ENCODE measurements at places on chromosomes 2 and 18. TPM values are rescaled to one million over a fixed set of nuclear protein-coding genes. Genes with fewer than 3 reads are reported as not detected.

Gene ALK
- total RNA-seq: 0.13 TPM

- peak overlapping the region; percentile 25 for H3K4me3 ChIP-seq
- no peak overlapping the region for H3K27ac ChIP-seq
- no peaks in the 10 kb centered on the region for H3K27me3 ChIP-seq
- no peaks in the 10 kb centered on the region for H3K4me1 ChIP-seq
- no peak for DNase-seq
These were observed 234.4 kb downstream of the TRIB2 start for GRCh38 chr2:12950957-12951656.

- no peaks in the 10 kb centered on the region for H3K36me3 ChIP-seq
- H3K4me1 ChIP-seq: no peaks in the 10 kb centered on the region
- no peak overlapping the region for H3K4me3 ChIP-seq
- H3K27me3 ChIP-seq: no peaks in the 10 kb centered on the region
These were observed 114.1 kb downstream of the COL6A3 start for GRCh38 chr2:237299906-237300305.

- no peak overlapping the region for H3K27ac ChIP-seq
- no peaks in the 10 kb centered on the region for H3K27me3 ChIP-seq
- H3K4me3 ChIP-seq: no peak overlapping the region
- peak; percentile 66 for DNase-seq
These were observed 191.8 kb downstream of the KCNH7 start for GRCh38 chr2:162646794-162647193.

DNA sequence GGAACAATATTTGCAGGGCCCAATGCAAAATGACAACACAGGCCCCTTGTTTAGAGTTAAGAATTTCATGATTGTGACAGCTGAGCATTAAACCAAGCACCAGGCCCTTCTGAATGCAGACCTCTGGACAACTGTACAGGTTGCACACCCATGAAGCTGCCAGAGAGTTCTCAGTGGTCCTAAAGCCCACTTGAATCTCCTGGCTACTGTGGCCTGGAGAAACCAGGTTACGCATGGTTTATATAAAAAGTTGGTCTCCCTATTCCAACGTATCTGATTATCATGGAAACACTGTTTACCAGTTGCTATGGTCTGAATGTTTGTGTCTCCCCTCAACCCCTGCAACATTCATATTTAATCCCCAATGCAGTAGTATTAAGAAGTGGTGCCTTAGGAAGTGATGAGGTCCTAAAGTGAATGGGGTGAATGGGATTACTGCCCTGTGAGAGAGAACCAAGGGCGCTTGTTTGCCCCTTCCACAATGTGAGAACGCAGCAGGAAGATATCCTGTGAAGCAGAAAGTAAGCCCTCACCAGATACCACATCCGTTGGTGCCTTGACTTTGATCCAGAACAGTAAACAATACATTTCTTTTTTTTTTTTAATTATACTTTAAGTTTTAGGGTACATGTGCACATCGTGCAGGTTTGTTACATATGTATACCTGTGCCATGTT is 48.0 kb upstream of the ANXA4 start:
- H3K27ac ChIP-seq: no peak overlapping the region
- no peaks in the 10 kb centered on the region for H3K27me3 ChIP-seq
- H3K4me3 ChIP-seq: no peak overlapping the region
- H3K4me1 ChIP-seq: peaks cover 3% of the 10 kb centered on the region
- no peak for DNase-seq
- H3K36me3 ChIP-seq: no peaks in the 10 kb centered on the region
